AG09309 (cell line): ENCODE measurements at places on chromosomes 4 and X.

DNA sequence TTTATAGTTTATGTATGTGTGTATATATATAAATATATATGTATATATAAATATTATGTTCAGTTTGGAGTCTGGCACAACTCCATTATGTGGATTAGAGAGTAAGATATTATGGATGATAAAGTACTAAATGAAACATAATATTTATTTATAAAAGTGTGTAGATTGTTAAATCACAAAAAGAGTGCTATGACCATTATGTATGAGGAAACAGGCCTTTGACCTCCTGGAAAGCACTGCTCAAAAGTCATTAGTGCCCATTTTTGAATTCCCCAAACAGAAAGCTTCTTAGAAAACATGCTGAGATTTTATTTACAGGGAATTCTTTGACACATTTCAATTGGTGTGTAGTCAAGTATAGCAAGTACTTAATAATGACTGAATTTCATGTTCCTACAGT, 391.2 kb downstream of the UNC5C start:
- DNase-seq, result no peak

GRCh38 chrX:9759337-9759736, 6.3 kb downstream of the GPR143 start:
- no peak for DNase-seq

DNA sequence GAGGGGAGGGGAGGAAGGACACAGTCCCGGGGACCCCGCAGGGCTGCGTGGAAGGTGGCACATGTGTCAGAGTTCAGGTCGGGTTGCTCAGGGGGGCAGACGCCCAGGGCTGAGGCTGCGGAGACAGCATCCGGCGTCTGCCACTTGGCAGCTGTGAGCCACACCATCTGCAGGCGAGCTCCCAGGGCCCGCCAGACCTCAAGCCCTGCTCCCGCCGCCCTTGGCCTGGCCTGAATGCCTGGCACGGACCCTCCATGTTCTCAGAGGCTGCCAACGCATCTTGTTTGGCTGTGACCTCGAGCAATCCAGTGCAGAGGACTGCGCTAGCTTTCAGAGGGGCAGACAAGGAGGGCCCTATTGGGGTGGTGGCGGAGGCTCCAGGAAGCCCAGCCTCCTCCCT, 5.1 kb downstream of the BGN start:
- DNase-seq, result no peak

DNA sequence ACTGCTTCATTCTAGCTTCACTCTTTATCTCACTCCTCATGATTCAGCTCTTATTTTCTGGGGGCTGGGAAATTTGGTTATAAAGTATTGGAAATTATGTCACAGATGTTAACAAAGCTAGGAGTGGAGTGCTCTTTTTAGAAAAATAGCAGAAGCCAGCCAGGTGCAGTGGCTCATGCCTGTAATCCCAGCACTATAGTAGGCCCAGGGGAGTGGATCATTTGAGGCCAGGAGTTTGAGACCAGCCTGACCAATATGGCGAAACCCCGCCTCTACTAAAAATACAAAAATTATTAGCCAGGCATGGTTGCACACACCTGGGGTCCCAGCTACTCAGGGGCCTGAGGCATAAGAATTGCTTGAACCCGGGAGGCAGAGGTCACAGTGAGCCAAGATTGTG, 97.2 kb upstream of the GUCY1A1 start:
- no peak for DNase-seq

DNA sequence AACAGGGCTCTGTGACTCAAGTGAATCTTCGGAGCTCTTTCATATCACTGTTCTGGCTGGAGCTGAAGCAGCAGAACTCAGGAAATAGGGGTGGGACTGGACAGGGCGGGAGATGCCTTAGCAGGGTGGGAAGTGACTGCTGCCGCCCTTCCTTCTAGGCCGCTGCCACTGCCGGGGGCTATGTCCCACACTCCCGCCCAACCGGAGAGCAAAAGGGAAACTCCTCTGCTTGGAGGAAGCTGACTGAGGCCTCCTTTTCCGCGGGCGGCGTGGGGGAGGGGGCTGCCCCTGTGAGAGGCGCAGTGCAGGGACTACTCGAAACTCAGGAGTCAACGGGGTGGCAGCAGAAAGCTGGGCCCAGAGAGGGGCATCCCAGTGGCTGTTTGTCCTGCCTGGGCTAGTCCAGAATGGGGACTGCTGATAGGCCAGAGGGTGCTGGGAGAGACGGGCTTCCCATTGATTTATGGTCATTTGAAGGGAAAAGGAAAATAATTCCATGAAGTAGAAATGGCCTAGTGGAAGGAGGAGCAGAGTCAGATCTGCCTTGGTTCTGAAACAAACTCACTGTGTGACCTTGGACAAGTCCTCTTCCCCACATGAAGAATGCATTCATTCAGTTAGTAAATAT, 36.9 kb downstream of the STARD8 start:
- no peak for DNase-seq

DNA sequence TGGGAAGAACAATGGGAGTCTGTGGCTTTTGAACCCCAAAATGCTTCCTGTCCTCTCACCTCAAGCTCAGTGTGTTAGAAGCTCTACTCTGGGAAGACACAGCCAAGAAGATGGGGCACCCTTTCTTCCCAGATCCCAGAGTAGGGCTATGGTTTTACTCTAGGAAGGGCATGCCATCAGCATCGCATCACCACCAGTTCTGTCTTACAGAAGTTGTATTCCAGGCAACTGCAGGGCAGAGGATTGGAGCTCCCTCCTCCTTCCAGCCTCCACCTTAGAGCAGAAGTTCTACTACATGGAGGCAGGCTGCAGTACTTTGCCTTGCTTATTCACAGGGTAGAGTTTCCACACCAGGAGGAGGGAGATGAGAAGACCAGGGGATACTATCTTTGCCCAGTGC, 18.1 kb upstream of the ZFX start:
- DNase-seq, result no peak

GRCh38 chr4:147714575-147715401, 17.1 kb upstream of the ARHGAP10 start:
- DNase-seq, result peak; percentile 62

DNA sequence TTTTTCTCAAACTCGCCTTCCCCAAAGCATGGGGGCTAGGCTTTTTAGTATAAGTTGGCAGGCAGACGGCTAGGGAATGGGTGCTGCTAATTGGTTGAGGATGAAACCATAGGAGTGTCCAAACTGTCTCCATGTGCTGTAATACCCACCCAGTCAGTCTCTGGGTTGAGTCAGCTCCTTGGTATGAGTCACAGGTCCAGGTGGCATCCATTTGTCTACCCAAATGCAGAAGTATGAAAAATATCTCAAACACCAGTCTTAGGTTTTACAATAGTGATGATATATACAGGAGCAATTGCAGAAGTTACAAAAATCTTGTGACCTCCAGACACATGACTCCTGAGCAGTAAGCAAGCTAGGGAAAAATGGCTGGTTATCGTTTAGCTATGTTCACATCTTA, 27.4 kb upstream of the CCSER1 start:
- no peak for DNase-seq

DNA sequence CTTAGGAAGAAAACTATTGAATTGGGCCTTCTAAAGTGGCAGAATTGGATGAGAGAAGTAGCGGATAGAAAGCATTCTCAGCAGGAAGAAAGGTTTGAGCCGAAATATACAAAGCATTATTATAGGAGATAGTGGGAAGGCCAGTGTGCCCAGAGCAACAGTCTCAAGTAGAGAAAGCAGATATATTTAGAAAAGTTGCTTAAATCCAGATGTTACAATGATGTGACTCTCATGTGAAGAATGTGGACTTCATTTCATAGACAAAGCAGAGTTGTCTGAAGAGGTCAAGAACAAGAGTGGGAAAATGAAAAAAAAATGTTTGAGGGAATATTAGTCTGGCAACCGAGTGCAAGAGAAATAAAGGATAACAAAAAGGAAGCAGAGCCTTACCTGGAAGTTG, 66.9 kb downstream of the SYNPO2 start:
- DNase-seq, result peak; percentile 64

GRCh38 chrX:119325456-119325855, 73.7 kb upstream of the SLC25A43 start:
- no peak for DNase-seq

DNA sequence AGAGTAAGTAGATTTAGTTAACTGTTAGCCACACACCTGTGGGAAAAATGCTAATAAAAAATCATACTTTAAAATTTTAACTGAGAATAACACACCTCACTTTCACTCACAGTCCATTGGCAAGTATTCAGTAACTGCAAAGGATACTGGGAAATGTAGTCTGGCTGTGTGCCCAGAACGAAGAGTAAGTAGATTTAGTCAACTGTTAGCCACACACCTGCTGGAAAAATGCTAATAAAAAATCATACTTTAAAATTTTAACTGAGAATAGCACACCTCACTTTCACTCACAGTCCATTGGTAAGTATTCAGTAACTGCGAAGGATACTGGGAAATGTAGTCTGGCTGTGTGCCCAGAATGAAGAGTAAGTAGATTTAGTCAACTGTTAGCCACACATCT, 178.4 kb upstream of the NWD2 start:
- DNase-seq, result no peak

GRCh38 chr4:118803253-118803652, 32.7 kb downstream of the SEC24D start:
- DNase-seq, result no peak

- no peak for DNase-seq
Measured at GRCh38 chrX:96707804-96708203, 23.2 kb downstream of the DIAPH2 start.

- DNase-seq, result no peak
Measured at GRCh38 chr4:8431553-8431952, 9.0 kb downstream of the ACOX3 start.

GRCh38 chr4:39591290-39591689, 47.4 kb downstream of the SMIM14 start:
- no peak for DNase-seq

- DNase-seq, result no peak
Measured at GRCh38 chrX:102515975-102516941, at the start of gene TMSB15A. Gene TMSB15A (minus strand): TSS chrX:102516739.

DNA sequence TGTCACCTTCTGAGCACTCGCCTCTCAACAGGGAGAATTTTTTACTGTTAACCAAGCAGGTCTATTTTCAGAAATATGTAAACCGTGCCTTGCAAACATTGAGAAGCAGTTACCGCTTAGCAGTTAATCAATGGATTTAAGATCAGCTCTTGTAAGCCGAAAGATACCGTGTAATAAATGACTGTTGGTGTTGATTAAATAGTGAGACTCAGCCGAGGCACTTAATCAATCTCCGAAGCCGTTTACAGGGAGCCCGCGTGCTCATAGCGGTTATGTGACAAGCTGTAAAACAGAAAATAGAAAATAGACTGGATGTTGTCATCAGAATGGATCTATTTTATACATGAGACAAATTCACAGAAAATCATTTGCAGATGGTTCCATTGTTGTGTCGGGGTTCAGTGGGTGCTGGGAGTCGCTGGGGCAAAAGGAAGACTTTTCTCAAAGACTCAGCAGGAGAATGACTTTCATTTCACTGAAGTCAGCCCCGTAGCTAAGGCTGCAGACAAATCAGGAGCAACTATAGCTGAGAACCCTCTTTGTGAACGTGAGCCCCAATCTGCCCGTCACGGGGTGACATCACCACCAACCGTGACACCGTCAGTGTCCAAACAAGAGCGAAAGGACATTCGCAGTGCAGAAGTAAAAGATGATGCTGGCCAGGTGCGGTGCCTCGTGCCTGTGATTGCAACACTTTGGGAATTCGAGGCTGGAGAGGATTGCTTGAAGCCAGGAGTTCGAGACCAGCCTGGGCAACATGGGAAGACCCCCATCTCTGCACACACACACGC, 275.3 kb downstream of the CRLF2 start:
- DNase-seq, result no peak

DNA sequence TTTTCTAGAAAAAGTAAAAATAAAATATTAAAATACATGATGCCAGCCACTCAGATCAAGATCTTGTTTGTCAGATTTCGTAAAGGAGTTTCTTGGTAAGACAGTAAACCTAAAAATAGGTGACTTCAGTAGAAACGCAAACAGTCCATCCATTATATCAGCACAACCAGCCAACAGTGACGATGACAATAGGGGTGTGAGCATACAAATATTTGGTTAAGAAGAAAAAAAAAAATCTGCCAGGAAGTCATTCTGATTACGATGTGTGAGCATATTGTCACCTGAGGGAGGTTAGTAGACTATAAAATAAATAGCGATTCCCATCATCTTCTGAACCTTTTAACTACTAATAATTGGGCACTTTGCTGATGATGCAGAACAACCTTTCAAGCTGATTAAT, 37.6 kb downstream of the SLC7A11 start:
- DNase-seq, result no peak

DNA sequence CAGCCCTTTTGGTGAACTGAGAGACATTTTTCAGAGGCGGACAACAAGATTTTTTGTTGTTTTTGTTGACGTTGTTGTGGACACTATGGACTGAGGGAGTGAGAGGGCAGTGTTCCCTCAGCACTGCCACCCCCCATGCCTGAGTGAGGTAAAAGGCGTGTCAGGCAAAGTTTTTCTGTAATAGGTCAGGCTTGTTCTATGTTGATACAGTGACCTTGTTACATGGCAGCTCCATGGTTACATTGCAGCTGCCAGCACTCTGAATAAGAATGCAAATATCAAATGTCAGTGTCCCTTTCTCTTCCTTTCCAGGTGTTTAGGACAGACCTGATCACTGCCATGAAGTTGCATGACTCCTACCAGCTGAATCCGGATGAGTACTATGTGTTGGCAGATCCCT, 36.6 kb downstream of the JADE1 start:
- no peak for DNase-seq

GRCh38 chrX:30814978-30815377, 74.1 kb downstream of the TAB3 start:
- DNase-seq, result no peak

DNA sequence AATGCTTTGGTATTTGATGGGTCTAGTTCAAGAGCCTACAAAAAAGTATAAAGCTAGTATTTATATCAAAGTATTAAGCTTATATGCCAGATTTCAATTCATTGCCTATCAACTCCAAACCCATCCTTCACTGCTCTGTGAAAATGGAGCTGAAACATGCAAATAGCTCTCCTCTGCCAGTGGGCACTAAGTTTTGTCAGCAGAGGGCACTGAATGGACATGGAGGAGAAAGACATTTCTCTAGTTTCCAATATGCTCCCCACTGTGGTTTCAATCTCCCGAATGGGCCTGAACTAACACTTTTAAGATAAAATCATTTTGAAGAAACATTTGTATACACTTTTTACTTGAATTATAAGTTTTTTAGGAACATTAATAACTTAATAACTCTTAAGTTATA, 12.4 kb downstream of the PPID start:
- no peak for DNase-seq

DNA sequence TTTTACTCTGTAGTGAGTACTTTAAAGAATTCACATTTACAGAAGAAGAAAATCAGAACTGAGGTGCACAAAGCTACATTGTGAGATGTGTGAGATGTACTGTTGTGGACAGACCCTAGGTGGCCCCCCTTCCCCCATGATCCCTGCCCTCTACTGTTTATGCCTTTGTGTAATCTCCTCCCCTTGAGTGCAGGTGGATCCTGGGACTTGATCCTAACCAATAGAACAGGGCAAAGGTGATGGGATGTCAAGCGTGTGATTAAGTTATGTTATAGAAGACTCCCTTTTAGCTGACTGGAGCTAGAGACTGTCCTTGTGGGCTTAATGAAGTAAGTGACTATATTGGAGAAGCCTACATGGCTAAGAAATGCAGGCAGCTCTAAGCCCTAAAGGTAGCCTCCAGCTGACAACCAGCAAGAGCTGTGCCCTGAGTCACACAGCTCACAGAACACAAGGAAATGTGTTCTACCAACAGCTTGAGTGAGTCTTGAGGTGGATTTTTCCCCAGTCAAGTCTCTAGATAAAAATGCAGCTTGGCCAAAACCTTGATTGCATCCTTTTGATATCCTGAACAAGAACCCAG, 225.2 kb upstream of the LEF1 start:
- no peak for DNase-seq

- no peak for DNase-seq
Measured at GRCh38 chr4:175499735-175500352, 312.2 kb downstream of the GPM6A start.

- no peak for DNase-seq
Measured at GRCh38 chr4:15130441-15130840, 128.2 kb downstream of the CPEB2 start.
